ENCODE measurements at places on chromosomes 2 and 18.
A peak's percentile ranks its signal among the peaks of the same experiment; 100 is the strongest.

- DNase-seq, result no peak
Measured at GRCh38 chr2:43513216-43513615, 82.6 kb downstream of the THADA start.

DNA sequence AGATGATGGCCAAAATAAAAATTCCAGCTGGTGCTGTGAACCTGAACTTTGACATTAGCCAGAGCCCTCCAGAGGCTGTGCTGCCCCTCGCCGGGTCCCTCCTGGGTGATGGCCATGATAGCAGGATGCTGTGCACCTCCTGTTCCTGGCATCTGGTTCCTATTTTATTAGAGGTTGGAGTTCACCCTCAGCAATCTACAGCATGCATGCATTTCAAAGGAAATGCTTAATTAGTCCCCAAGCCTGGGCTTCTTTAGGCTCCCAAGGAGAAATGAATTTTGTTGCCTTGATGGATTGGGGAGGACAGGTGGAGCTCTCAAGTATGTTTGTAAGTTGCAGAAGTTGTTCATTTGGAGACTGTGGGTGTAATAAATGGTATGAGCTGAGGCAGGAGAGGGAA, 166.9 kb downstream of the GLI2 start:
- no peak for DNase-seq

- peak; percentile 48 for DNase-seq
Measured at GRCh38 chr2:68594674-68595492, 48.5 kb upstream of the PROKR1 start.

GRCh38 chr2:225008179-225008856, 34.0 kb downstream of the DOCK10 start:
- DNase-seq, result no peak

GRCh38 chr2:237217995-237218616, 132.4 kb downstream of the COPS8 start:
- DNase-seq, result no peak

- peak; percentile 63 for DNase-seq
Measured at GRCh38 chr2:134206031-134206430, 47.8 kb upstream of the MGAT5 start.

DNA sequence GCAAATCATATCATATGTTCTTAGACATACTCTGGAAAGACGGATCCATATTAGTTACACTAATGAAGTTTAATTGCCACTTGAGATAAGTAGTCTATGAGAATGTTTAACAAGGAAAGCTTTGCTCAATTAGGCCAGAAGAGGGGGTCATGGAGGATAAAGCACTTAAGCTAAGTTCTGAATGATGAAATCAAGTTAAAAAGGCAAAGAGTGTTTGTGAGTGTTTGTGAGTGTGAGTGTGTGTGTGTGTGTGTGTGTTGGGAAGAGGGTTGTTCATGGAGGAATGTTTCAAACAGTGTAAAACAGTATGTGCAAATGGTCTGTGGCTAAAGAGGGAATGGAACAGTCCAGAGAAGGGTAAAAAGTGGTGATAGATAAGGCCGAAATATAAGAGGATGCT, 360.9 kb downstream of the ERBB4 start:
- DNase-seq, result peak; percentile 5

DNA sequence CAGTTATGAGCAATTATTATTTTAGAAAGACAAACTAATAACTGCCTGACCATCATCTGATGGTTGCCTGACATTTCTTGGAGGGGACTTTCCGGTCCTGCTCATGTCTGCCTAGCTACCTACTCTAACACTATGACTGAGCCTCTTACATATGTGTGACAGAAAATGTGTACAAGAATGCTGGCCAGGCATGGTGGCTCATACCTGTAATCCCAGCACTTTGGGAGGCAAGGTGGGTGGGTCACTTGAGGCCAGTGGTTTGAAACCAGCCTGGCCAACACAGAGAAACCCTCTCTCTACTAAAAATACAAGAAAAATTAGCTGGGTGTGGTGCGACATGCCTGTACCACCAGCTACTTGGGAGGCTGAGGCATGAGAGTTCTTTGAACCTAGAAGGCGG, 666.3 kb downstream of the KCNJ3 start:
- DNase-seq, result no peak

GRCh38 chr2:240999873-241000541, 1.6 kb downstream of the SNED1 start:
- no peak for DNase-seq

GRCh38 chr2:158766524-158766923, 28.6 kb upstream of the DAPL1 start:
- no peak for DNase-seq

DNA sequence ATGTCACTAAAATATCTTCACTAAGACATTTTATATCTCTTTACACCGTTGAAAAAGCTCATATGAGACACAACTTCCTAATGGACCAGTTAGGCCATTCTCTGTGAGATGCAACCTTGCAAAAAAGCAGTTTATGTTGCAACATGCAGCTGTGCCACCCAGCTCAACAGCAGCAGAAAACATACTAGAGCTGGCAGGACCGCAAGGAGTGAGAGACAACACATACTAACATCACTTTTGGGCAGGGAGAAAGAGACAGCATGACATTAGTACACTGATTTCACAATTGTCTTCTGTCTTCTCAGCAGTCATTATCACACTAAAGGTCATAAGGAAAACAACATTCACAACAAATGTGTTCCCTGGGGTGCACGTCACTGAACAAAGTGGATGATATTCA, 122.9 kb downstream of the EPB41L3 start:
- no peak for DNase-seq

GRCh38 chr2:58419983-58420382, 178.9 kb upstream of the FANCL start:
- no peak for DNase-seq

DNA sequence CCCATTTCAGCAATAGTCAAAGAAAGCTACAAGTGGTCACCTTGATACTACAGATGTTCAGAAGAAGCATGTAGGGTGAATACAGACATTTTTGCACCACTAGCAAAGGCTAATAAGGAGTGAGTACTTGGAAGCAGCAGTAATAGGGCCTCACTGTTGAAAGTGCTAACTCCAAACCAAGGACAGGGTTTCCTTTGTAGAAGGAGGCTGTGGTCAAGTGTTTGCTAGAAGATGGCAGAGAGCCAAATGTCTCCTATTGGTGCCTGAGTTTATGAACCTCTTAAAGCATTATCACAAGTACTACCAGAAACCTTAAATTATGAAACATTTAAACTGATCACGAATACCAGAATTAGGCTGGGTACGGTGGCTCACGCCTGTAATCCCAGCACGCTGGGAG, 308.1 kb downstream of the ZEB2 start:
- no peak for DNase-seq

- no peak for DNase-seq
Measured at GRCh38 chr18:1075322-1075721, 170.7 kb downstream of the ADCYAP1 start.

DNA sequence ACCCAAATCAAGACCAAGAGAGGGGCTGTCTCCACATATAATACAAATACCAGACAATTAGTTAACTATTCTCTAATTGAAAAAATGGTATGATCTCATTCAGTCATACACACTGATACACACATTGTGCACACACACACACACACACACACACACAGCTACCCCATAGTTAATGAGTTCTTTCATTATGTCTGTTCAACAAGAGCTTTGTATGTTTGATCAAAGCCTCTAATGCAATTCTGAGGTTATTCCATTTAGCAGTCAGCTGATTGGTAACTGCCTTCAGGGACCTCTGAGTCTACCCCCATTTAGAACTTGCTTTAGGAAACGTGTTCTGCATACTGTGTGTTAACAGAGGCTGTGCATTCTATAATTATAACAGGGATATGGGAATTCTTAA, 741.4 kb upstream of the LRRTM4 start:
- DNase-seq, result no peak

DNA sequence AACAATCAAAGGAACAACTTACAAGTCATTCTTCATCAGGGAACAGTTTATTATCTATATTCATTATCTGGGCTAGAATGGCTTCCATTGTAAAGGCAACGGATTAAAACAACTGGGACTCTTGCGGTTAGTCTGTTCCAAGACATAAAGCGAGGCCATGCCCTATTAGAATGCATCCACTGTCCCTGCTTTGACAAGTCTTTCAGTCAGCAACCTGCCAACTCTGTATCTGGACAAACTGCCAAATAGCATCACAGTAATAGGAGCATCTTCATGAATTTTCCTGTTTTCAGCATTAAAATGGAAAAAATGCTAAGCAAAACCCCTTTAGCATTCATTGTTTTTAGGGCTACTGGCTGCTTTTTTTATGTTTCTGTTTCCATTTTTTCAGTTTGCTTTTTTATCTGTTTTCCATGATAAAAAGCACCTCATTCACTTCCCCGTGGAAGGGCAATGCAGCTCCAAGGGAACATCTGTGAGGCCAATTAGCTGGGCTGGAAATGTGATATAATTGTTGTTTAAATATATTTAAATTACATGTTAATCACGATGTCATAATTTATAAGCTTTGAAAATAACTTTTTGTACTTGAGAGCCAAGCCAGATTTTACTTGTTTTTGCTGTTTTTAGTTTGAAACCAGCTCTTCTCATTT, 834.3 kb downstream of the CPS1 start:
- peak; percentile 47 for DNase-seq

- peak; percentile 30 for DNase-seq
Measured at GRCh38 chr18:24818441-24818840, 358.0 kb downstream of the HRH4 start.

DNA sequence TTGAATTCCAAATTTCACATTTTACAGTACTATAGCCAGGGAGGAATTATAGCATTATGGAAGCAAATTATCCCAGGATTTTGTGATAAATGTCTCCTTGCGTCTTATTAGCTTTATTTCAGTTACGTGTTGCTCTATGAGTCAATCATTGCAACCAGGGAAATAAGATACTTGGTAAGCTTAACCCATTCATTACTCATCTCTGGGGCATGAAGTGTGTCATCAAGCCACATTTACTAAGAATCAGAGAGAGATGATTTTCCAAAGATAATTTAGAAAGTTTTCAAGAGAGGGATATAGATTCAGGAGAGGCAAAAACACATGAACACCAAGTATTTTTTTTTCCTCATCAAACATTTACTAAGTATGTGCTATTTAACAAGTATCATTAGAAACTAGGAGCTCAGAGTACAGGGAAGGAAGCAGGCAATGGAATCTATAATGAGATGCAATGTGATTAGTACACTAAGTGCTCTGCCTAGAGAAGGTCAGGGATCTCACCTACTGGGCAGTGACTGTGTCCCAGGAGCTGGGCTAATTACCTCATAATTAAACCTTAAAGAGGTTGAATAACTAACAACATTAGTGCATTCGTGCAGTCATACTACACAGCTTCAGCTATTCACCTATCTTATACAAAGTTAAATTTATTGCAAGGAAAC, 217.8 kb upstream of the NXPH2 start:
- DNase-seq, result no peak

- no peak for DNase-seq
Measured at GRCh38 chr2:108267101-108267500, 21.6 kb upstream of the SULT1C2 start.

- peak; percentile 1 for DNase-seq
Measured at GRCh38 chr18:42052122-42052708, 97.2 kb downstream of the PIK3C3 start.
